ENCODE measurements at places on chromosomes 2 and 18.

DNA sequence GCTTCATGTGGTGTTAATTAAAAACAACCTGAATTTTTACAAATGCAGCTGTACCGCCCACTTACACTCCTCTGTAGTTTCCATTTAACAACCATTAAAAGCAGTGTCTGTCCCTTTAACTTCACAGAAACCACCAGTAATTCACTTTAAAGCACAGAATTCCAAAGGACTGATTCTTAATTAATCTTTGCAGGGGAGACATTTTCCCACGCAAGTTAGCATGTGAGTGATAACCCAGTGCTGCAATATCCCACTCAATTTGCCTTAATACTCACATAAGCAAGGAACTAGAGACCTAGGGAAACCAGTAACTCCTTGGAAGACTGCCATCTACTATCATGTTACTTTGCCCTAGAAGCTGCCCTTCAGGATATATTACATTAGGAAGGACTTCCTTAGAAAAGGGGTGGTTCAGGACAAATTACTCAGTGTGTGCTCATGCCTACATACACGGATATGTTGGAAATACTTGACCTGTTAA lies 102.3 kb downstream of the OSR1 start:
- no peak for DNase-seq

GRCh38 chr2:20452551-20452950 lies 5.7 kb downstream of the RHOB start:
- DNase-seq: no peak

- no peak for DNase-seq
Observed at GRCh38 chr2:48929571-48930301, 174.2 kb upstream of the LHCGR start.

DNA sequence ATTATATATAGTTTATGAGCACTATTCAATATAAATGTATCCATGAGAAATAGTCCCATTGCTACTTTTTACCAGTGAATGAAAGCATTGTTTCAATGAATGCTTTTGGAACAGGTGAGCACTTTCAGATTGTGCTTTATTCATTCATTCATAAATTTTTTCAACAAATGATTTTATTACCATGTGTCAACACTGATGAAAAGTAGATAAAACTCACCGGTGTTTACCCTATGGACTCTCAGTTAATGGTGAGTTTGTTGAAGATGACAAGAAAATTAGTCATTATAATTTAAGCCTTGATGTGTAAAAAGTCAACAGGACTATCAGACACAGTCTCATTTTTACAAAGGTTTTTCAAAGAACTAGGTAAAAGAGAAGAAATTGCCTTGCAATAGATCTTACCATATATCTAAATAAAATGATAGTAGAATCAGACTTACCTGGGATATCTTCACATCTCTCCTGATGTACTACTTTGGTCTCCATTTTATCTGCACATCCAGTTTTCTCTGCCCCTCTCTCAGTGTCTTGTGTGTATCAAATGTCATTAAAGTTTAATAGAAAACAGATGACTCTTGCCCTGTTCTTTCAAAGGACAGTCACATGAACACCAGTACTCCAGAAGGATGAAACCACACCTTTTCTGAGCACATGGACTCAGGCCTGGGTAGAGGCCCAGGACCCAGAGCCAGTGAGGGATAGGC lies 325.3 kb upstream of the RND3 start:
- DNase-seq: no peak

- no peak for DNase-seq
Observed at GRCh38 chr2:38343212-38343611, 33.9 kb downstream of the ATL2 start.

- peak; percentile 75 for DNase-seq
Observed at GRCh38 chr2:64223055-64223454, 78.8 kb upstream of the PELI1 start.

DNA sequence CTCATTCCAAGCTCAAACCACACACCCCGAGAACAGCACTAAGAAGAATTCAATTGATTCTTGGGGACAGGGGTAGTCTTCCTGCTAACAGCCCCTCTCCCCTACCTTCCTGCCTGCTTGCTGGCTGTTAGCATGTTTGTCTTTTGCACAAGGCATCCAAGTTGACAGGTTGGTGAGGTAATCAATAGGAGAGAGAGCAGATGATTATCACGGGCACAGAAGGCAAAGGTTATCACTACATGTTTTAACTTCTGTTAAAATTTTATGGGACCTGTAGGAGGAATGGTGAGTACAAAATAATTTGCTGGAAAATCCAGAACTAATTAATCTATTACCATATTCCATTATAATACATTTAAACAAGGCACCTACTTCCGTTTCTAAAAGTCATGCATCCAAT lies 442.1 kb upstream of the TCF4 start:
- no peak for DNase-seq

DNA sequence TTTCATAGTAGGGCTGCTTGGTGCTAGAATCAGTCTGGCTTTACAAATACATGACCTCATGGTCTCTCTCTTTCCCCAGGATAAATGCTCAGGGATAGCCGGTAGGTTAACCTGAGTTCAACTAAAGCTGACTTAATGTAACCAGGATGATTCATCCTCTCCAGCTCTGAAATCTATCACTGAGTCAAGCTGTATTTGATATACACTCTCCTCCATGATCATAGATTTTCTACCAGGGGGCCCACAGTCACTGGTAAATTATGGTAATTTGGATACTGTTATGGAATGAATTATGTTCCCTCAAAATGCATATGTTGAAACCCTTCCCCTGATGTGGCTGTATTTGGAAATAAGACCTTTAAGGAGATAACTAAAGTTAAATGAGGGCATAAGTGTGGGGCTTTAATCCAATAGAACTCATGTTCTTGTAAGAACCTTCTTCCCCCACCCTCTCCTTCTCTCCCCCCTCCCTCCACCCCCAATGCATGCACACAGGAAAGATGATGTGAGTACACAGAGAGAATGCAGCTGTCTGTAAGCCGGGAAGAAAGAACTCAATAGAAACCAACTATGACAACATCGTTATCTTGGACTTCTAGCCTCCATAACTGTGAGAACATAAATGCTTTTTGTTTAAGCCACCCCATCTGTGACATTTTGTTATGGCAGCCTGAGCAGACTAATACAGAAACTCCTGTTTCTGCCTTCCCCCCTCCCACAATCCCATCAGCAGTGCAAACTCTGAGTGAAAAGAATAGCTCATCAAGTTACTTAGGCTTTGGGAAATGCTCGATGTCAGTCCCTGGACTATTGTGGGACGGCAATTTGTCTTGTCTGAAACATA lies 134.9 kb upstream of the KYNU start:
- no peak for DNase-seq

GRCh38 chr18:35062408-35062807 lies 21.2 kb downstream of the MAPRE2 start:
- no peak for DNase-seq

DNA sequence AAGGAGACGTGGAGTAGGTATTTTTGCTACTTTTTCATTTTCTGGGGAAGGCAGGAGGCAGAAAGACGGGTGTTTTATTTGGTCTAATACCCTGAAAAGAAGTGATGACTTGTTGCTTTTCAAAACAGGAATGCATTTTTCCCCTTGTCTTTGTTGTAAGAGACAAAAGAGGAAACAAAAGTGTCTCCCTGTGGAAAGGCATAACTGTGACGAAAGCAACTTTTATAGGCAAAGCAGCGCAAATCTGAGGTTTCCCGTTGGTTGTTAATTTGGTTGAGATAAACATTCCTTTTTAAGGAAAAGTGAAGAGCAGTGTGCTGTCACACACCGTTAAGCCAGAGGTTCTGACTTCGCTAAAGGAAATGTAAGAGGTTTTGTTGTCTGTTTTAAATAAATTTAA lies 3.4 kb downstream of the FZD7 start:
- peak; percentile 36 for DNase-seq

GRCh38 chr2:85935170-85935745 lies 46.5 kb upstream of the ST3GAL5 start:
- DNase-seq: no peak

DNA sequence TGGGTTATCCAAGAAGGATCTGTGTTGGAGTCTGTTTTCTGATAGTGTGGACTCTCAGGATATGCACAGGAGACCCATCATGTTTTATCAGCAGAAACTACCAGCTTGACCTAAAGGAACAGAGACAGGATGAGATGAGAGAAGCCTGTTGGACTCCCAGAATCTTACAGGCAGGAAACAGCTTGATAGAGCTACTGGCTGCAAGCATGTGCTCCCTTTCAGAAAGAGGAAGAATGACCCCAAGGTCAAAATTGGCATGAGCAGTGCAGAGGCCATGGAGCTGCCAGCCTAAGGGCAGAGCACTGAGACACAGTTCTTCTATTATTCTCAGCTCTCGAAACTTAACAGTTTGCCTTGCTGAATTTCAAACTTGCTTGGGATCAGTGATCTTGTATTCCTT lies 135.2 kb upstream of the NFATC1 start:
- no peak for DNase-seq

- no peak for DNase-seq
Observed at GRCh38 chr18:22114526-22115321, 54.7 kb upstream of the GATA6 start.

DNA sequence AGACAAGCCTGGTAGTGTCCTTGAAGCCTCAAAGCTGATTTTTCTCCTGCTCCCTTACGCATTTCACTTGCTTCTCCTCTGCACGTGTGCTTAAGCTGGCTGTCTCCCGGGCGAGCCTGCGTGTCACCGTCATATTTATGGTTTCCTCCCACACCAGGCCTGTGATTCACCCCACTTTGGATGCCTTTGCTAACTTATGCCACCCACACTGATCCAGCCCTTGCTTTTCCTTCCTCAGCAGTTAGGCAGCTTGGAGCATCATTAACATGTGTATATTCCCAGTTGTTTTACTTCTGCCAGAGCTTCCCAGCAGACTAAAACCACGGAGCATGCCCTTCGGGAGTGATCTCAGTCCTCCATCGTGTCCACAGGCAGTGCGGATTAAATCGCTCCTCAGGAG lies 2.2 kb downstream of the ST3GAL5 start:
- DNase-seq: peak; percentile 97

DNA sequence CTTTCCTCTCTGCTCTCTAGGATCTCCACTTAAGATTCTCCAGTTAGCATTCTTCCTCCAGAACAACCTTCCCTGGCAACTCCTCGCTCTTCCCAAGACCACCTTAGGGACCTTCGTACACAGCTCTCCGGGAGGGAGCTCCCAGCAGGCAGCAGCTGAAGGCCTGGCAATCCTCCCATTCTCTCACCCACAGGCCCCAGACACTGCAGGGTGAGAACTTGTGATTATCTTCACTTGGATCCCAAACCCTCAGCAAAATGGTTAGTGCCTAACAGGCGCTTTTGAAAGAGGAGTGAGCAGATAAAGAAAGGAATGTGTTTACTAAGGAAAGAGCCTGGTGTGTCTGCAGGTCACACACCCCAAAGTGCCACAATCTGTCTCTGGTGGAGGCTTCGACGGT lies 83.8 kb upstream of the SNTG2 start:
- DNase-seq: no peak

DNA sequence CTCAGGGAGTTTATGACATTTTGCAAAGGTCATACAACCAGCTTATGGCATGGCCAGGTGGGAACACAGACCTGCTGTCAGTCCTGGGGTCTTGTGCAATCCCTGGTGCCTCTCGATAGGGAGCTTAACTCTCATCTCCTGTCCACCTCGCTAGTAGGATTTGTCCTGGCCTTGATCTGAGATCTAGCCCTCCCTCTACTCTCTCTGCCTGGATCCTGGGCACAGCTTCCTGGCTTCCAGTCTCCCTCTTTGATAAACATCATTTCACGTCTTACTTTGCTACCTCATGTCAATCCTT lies 13.8 kb downstream of the GALR1 start:
- no peak for DNase-seq

- no peak for DNase-seq
Observed at GRCh38 chr2:66579186-66580126, 144.5 kb downstream of the MEIS1 start.

- peak; percentile 82 for DNase-seq
Observed at GRCh38 chr2:46569061-46569560, 89.7 kb downstream of the TMEM247 start.

- DNase-seq: no peak
Observed at GRCh38 chr18:25873833-25874232, 216.6 kb downstream of the SS18 start.

- no peak for DNase-seq
Observed at GRCh38 chr2:181313845-181314244, 143.3 kb upstream of the ITGA4 start.

DNA sequence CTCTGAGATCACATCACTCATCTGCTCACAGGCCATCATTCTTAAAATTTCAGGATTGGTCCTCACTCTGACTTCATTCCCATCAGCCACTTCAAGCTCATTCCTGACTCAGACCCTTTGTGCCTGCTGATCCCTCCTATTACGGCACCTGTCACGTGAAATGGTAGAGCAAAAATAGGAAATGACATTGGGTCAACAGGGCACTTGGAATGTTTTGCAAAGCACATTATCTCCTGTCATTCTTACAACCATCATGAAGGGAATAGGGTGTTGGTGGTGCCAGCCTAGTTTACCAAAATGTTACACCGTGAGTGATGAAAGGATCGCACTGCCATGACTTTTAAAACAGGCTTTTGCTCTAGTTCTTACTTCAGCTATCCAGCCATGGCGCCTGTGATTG lies 61.1 kb downstream of the EIF5B start:
- no peak for DNase-seq

- peak; percentile 58 for DNase-seq
Observed at GRCh38 chr2:176111309-176111663, 4.2 kb downstream of the HOXD11 start.

DNA sequence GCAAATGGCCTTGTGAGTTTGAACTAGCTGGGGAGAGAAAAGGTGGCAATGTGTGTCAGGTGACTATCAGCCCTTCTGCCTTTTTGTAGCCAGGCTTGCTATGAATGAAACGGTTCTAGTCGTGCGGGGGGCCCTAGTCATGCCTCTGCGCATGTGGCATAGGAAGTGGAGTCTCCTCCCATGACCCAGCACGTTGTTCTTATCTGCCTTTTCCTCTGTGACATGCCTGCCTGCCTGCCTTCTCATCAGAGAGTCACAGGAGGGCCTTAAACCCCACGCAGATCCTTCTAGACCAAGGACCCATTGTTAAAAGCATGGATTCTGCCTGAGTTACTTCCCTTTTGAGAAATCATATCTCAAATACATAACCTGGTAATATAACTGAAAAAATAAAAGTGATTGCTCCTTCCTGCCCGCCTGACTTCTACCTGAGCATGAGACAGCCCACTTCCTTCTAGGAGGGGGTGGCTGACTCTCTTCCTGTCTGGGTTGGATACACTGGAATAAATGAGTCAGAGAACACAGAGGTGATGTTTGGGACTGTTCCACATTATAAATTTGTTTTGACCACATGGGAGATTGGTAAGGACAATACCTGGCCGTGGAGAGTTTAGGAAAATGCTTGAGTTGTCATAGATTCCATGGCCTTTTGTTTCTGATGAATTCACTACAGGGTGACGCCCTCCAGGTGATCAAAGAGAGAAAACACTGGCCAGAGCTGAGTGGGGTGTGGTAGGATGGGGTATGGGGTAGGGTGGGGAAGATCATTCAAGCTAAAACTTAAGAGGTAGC lies 49.8 kb downstream of the FBLN7 start:
- DNase-seq: no peak

Measured in suppressor macrophage treated with lipopolysaccharide for 1 hour (primary cell).